HT-29 (cell line): ENCODE measurements at places on chromosomes 11 and 22. TPM values are rescaled to one million over a fixed set of nuclear protein-coding genes. Genes with fewer than 3 reads are reported as not detected.
A peak's percentile ranks its signal among the peaks of the same experiment; 100 is the strongest.

GRCh38 chr11:7376386-7376785 lies 108.9 kb upstream of the OLFML1 start:
- no peak for DNase-seq

DNA sequence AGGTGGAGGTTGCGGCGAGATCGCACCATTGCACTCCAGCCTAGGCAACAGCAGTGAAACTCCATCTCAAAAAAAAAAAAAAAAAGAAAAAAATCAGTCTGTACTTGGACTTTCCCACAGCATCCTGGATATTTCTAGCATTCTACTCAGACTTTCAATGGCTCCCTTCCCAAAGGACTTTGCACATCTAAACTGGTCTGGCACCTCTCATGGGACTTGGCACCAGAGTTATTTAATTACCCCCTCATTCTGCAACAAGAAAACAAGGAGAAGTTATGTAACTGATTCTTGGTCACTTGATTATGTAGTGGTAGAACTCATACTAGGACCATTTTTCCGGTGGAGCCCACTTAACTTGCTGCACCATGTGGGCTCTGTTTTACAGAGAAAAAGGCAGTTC lies 519.5 kb downstream of the OPCML start:
- no peak for DNase-seq

DNA sequence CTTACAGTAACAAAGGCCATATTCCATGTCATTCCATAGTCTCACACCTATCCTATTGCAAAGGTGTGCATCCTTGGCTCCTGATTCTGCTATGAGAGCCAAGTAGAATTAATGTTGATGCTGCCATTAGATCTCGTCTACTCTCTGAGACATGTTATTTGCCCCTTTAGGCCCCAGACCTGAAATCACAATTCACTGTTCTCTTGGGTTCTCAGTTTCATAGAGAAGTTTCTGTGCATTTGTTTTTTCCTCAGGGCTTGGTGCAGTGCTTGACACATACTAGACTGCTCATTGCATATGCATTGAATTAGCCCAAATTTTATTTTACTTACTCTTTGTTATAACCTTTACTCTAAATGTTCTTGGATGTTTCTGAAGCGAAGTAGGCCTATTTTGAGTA lies 265.7 kb downstream of the JRKL start:
- DNase-seq = no peak

DNA sequence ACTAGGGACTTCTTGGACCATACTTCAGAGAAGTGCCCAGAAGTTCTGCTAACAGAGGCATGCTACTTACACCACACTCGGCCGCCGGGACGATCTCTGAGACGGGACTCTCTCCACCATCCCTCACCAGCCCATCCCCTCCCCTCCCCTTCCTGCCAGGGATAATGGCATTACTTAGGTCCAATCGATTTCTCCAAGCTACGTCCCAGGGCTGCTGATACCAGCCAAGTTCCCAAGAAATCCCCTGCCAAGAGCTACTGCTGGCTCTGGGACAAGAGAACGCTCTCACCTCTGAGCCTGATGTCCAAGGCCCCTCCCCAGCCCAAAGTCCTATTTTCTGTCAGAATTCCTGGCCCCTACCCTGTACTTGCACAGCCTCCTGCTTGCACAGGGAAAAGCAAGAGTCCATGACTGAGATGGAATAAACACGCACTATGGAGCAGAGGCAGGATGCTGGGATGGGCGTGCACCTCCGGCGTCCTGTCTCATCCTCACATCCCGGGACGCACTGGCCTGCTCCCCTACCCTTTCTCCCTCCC lies 42.7 kb downstream of the GDPD5 start:
- no peak for DNase-seq

- DNase-seq = no peak
These were observed 4.7 kb downstream of the C11orf21 start for GRCh38 chr11:2296913-2297622.

- DNase-seq = no peak
These were observed 28.1 kb upstream of the SLC5A12 start for GRCh38 chr11:26749927-26750326.

DNA sequence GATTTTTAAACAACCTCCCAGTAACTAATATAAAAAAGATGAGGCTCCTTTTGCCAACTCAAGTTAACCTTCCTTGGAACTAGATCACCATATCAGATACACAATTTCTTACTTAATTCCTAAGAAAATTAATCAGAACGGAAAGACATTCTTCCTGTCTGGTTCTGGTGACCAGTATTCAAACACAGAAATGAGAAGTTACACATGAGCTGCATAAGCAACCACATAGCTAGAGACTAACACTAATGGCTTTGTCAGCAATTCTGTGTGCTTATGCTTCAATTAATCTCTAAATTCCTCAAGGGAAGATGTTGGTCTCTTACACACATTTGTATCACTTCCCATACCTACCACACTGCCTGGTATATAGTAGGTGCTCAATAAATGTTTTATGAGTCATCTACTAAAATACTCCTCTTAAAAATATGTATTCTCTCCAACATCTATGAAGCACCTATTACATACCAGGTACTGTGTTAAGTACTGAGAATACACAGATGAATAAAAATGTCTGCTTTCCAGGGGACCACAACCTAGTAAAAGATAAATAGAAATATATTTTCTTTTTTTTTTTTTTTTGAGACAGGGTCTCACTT lies 54.5 kb downstream of the GAB2 start:
- no peak for DNase-seq

GRCh38 chr11:73804712-73805111 lies 17.0 kb downstream of the MRPL48 start:
- no peak for DNase-seq

- peak; percentile 32 for DNase-seq
These were observed 30.5 kb downstream of the MRGPRD start for GRCh38 chr11:68950270-68950669.

- no peak for DNase-seq
These were observed 11.1 kb upstream of the LDLRAD3 start for GRCh38 chr11:35932681-35933319.

DNA sequence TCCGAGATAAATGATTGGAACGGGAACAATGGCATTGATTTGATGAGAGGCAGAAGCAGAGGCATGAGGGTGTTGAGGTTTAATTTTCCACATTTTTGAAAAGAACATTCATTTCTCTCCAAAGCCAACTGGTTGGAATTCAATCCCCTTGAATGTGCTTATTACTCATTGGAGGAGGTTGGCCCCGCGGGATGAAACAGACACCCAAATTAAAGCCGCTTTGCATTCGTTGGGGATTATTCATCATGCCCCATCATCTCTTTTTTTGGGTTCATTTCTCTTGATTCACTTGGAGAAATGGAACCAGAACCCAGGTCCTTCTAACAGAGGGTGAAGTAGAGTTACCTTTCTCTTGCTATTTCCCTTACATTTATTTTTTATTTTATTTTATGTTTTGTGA lies 47.6 kb upstream of the PARVG start:
- no peak for DNase-seq

- peak; percentile 74 for DNase-seq
These were observed 68.7 kb downstream of the ZNRF3 start for GRCh38 chr22:28951969-28952521.

DNA sequence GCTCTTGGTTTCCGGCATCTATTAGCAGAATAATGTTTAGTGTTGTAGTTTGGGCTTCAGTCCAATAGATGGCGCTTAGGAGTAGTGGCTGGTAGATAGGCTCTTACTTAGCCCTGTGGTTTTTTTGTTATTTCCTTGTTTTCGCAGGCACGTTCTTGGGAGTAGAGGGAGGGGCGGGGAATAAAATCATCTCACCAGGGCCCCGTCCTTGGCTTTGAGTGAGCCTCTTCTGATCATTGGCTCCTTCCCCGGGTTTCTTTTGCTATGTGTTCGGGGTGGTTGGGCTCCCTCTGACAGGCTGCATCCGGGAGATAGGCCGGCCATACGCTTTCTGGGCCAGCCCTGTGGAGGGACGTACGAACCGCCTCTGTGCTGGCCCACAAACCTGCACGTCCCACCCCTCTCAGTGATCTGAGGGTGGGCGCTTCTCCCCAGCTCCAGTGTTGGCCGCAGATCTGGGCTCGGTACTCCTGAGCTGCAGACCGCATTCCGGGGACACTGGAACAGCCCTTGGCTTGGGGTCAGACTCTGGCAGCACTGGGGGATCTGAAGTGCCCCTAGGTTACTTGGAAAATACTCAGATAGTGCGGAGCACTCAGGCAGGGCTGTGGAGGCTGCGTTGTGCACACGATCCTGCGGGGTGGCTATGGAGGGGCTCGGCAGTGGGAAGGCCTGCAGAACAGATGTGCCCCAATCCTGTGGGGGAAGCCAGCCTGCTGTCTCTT lies 217.0 kb downstream of the DYNC2H1 start:
- peak; percentile 88 for DNase-seq

DNA sequence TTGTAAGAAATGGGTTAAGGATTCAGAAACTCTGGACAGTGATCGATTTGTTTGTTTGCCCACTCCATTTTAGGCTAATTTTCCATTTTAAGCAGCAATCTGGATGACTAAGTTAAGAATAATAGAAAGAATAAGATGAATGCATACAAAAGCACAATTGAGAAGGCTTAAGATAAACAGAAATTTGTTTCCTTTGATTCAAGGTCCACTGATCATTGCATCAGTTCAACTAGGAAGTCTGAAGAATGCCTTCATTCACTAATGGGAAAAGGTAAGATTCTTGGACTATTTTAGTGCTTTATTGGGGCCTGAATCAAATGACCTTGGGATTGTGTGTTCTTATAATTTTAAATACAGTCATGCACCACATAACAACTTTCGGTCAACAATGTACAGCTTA lies 140.8 kb downstream of the CADM1 start:
- no peak for DNase-seq

Gene NCAM1
- total RNA-seq = not detected in 2 replicates

Gene OR11H1
- total RNA-seq = not detected in 2 replicates

Gene NAALADL1
- 0.08 and 1.9 TPM in 2 replicates for total RNA-seq

Gene NRXN2
- not detected in 2 replicates for total RNA-seq

Gene CSRP3
- total RNA-seq = not detected in 2 replicates

Gene MUC2
- total RNA-seq = 6.9 and 9.1 TPM in 2 replicates

Gene MYRF
- 70.1 and 105 TPM in 2 replicates for total RNA-seq
